T follicular helper cell (primary cell): ENCODE measurements at places on chromosomes 6 and 20.

DNA sequence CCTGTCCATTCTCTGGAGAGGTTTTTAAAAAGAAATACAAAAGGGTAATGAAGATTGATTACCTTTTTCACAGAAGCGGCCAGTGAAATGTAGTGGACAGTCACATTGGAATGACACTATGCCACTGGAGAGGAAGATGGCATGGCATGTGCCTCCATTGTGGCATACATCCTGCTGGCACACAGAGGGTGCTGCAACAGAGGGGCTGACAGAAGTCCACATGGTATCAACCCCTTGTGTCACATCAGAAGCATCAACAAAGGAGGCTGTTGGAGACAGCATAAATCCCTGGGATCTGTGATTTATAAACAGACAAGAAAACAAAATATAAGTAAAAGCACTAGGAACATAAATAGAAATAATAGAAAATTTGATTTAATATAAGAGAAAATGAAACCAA, 594.9 kb downstream of the PHF3 start:
- DNase-seq = no peak

- no peak for DNase-seq
These were observed 150.4 kb downstream of the RNGTT start for GRCh38 chr6:88813045-88813444.

DNA sequence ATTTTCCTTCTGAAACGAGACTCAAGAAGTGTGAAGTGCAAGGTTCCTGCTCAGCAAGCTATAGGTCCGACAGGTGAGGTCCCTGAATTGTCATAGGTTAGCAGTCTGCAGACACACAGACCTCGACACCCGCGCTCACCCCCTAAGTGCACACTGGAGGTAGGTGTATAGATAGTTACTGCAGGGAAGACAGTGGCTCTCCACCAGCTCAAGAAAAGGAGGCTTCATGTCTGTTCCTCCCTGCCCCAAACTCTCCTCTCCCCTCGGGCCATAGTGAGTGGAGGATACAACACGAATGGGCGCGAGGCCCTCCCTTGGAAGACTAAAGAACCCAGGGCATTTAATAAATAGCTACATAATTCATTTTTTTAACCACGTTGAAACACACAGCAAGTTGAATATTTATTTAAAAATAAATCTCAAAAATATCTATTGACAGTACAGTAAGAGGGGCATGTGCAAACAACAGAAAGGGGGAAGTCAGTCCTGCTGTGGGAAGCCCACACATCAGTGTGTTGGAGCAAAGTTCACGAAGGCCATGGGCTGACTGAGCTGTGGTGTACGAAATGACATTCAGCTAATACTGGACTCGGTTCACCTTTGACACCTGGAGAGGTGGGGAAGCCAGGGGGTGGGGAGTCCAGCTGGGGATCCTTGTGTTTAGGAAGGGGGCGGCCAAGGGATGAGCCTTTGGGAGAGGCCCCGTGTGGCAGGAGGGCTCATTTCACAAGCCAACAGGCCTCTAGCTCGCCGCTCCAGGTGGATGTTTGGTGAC, 10.7 kb downstream of the SPATA2 start:
- DNase-seq = no peak

GRCh38 chr6:85124472-85125354, 325.2 kb upstream of the NT5E start:
- no peak for DNase-seq

GRCh38 chr20:21607971-21608725, 94.3 kb upstream of the NKX2-2 start:
- DNase-seq = no peak

DNA sequence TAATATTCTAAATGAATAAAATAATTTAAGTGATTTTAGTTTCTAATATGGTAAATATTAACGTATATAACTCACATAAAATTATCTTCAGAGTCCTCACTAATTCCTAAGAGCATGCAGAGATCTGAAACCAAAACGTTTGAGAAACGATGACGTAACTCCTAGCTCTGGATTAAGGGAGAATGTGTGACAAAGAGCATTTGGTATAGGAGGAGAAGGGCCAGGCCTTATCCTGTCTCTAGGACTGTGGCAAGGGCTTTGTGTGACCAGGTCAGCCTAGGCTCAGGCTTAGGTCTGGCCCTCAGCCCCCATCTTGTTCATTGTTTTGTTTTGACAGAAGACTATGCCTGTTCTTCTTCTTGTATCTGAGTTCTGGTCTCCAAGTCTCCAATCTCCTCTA, 19.2 kb upstream of the POLR1H start:
- no peak for DNase-seq

DNA sequence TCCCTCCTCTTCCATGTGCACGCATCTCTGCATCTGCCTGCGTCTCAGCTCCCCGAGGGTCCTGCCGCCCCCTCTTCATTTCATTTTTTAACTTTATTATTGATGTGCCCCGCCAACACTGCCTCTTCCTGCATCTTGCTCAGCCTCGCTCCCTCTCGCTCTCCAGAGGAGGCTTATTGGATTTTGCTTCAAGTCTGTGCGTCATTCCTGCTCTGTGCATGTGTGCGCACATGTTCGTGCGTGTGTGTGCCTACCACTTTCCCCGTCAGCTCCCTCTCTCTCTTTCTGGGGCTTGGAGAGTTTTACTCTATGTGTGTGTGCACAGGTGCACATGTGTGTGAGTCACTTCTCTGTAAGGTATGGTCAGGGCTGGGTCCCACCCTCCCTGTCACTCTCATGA, 71.8 kb upstream of the NNAT start:
- DNase-seq = no peak

DNA sequence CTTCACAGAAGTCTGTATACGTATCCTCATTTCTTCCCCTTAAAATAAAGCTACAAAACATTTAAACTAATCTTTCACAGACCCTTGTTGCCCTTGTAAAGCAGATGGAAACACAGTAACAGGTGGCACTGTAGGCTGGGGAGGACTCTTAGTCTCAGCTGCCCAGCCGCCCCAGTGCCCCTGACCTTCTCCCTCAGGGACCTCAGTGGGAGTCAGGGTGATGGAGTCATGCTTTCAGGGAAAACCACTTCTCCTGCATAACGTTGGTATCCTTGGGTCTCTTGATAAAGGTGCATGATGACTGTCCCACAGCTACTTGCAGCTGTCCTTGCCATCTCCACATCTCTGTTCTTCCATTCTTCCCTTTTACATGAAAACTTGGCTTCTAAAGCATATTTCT, 198.6 kb downstream of the CDKAL1 start:
- no peak for DNase-seq

- DNase-seq = no peak
These were observed 9.2 kb downstream of the HSPA1B start for GRCh38 chr6:31836474-31837368.

DNA sequence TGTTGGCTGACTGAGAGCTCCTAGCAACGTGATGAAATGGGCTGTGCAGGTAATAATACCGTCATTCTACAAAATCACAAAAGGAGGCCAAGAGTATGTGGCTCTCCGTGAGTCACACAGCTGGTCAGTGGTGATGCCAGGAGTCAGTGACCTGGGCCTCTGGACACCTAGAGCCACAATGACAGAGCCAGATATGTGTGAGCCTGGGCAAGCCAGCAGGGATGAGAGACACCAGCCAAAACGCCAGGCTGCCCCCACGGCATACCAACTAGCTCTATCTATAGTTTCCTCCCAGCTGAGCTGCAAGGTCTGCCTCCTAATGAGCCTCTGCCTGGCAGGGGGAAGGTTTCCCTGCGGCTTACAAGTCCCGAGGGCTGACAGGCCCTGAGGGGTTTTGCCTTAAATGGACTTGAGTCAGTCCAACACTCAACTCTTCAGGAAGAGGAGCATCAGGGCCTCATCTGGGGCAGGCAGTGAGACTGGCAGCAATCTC, 70.0 kb downstream of the CPNE5 start:
- no peak for DNase-seq

DNA sequence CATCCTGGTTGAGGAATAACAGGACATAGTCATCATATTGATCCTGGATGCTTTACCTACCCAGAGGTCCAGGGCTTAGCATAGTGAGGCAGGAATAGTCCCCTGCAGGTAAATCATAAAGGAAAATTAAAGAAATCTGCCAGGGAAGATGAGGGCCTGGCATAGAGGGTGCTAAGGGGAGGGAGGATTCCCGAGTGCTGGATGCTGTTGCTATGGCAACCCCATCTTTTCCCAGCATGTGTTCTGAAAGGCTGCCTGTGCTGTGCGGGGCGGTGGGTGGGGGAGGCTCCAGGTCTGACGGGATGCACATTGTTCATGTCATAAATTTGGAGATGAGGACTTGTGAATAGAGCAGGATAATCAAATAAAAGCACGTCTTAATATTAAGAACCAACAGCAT, 212.6 kb upstream of the PCSK2 start:
- no peak for DNase-seq

DNA sequence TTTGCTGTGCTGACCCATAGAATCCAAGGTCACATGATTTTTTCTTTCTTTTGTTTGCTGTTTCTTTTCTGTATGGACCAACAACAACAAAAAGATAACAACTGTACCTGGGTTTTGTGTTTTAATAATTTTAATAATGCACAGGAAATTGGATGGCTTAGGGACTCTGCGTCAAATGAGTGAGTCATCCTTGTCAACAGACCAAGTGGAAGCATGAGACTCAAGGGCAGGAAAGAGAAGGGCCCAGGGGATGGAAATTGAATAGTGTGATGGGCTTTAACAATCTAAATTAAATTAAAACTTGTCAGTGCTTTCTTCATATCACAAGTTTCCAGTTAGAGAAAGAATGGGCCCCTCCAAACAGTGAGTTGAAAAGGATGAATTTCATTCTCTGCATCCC, 413.0 kb downstream of the PREX1 start:
- no peak for DNase-seq

GRCh38 chr6:102761872-102762271, 1368.4 kb downstream of the GRIK2 start:
- DNase-seq = no peak

GRCh38 chr6:26556263-26557070, 18.3 kb downstream of the HMGN4 start:
- no peak for DNase-seq

GRCh38 chr20:62818592-62819493, 2.0 kb downstream of the COL9A3 start:
- no peak for DNase-seq

DNA sequence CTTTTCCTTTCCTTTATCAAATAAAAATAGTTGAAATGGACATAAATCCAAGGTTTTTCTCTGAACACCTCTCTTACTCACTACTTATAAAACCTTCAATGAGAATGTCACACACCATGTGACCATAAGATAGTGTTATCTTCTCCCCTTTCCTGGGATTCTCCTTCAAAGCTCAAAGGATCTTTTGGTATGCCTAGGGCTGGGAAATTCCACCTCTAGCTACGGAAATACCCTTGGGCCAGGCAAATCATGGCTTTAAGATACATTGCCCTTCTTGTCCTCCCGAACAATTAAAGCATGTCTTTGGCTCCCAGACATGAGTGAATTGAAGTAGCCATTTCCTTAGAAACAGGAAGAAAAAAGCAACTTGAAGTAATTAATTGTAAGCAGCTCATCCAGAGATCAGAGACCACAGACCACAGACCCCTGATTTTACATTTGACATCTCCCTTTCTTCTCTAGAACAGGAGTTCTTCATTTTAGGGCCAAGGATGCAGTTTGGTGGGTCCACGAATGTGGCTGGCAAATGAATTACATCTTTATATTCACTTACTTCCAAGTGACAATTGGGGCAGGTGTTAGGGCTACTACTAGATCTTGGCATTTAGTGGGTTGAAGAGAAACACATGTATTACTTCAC, 4.1 kb downstream of the PLCB4 start:
- DNase-seq = no peak

DNA sequence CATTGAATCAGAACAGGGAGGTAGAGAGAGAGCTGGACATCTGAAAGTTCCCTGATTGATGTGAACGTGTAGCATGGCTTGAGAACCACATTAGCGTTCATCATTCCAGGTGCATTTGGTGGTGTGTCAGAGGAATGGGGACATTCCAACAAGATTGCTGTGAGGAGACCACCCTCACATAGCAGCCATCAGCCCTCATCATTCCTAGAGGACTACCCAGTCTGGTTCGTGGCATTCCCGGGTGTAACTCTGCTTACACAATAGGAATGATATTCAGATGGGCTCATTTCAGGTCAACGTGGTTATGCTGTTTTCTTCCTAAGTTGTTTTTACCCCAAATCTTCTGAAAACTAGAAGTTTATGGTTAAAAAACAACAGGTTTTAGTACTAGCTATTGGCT, 62.2 kb upstream of the KLHL31 start:
- DNase-seq = no peak

GRCh38 chr20:45100563-45101245, at the start of gene KCNS1:
KCNS1 (minus strand) TSS chr20:45101127; CDS start chr20:45099236, 1,891 bp downstream.
- no peak for DNase-seq

- no peak for DNase-seq
These were observed 87.3 kb downstream of the DTNBP1 start for GRCh38 chr6:15575357-15576033.

DNA sequence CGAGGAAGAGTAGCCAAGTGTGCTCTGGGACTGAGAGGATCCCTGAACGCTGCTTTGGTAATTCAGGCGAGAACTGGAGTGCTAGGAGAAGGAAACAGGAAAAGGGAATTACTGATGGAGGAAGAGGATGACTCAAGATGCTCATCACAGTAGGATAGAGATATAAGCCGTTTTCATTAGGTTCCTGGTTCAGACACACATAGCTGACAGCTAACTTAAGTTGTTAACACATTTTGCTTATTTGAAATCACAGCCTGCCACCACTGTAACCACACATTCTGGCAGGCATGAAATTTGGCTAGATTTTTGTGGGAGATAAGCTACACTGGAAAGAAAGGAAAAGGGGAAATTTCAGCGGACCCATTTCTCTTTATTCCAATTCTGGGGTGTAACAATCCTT, 138.2 kb upstream of the SLC22A16 start:
- DNase-seq = no peak

GRCh38 chr6:6195080-6195479, 125.4 kb downstream of the F13A1 start:
- DNase-seq = no peak

GRCh38 chr20:37166867-37167266, 12.3 kb upstream of the RPN2 start:
- DNase-seq = no peak

- DNase-seq = no peak
These were observed 116.9 kb downstream of the RPS12 start for GRCh38 chr6:132931313-132931712.

DNA sequence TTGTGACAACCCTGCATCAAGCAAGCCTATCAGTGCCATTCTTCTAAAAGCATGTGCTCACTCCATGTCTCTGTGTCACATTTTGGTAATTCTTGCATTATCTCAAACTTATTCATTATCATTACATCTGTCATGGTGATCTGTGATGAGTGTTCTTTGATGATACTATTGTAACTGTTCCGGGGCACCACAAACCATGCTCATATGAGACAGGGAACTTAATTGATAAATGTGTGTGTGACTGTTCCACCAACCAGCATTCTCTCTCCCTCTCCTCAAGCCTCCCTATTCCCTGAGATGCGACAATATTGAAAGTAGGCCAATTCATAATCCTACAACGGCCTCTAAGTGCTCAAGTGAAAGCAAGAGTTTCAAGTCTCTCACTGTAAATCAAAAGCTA, 4.0 kb downstream of the HUS1B start:
- no peak for DNase-seq

DNA sequence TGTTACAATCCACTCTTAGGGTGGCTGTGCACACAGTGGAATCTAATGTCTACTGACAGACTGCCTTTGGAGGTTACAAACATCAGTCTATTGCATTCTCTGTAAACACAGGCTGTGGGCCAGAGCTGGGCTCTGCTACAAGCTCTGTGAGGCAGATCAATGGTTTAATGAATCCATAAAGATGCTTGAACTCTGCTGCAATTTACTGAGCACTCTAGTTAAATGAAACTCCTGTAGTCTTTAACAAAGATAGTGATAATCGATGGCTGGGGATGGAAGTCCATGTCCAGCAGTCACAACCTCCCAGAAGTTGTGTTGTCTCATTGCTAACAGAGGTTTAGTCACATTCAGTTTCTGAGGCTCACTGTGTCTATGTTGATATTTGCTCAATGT, 50.5 kb downstream of the SOBP start:
- no peak for DNase-seq
